ENCODE measurements at places on chromosomes 2 and 18.

- DNase-seq = no peak
These were observed 842.6 kb upstream of the ACVR2A start for GRCh38 chr2:147002256-147002655.

- DNase-seq = no peak
These were observed 1.7 kb upstream of the FN1 start for GRCh38 chr2:215437614-215438013.

DNA sequence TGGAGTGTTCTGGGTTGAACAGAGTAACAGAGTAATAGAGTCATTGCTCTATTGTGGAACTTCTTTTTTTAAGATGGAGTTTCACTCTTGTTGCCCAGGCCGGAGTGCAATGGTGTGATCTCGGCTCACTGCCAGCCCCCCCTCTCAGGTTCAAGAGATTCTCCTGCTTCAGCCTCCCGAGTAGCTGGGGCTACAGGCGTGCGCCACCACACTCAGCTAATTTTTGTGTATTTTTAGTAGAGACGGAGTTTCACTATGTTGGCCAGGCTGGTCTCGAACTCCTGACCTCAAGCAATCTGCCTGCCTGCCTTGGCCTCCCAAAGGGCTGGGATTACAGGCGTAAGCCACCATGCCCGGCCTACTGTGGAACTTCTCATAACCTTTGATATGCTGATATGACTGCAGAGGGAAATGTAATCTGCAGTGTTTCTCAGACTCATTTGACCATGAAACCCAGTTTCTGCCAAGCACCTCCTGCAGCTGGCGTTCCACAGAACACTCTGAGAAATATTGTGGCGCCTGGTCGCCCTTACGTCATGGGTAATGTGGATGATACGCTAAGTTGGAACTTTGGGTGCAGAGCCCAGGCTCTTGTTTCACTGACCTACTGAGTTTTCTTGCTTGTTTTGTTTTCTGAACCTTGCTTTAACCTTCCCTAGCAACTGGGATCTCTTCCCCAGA, 213.8 kb downstream of the BCL2 start:
- no peak for DNase-seq

- no peak for DNase-seq
These were observed 1.2 kb upstream of the ALPP start for GRCh38 chr2:232377319-232377718.

GRCh38 chr2:30639836-30640235, 167.4 kb downstream of the CAPN13 start:
- DNase-seq = no peak

GRCh38 chr2:10911291-10912075, at the start of gene KCNF1:
TSS of gene KCNF1 (plus strand) at chr2:10911934. CDS start at chr2:10912427, 493 bp downstream.
- no peak for DNase-seq

GRCh38 chr2:195861821-195862220, 204.8 kb downstream of the SLC39A10 start:
- DNase-seq = peak; percentile 55

DNA sequence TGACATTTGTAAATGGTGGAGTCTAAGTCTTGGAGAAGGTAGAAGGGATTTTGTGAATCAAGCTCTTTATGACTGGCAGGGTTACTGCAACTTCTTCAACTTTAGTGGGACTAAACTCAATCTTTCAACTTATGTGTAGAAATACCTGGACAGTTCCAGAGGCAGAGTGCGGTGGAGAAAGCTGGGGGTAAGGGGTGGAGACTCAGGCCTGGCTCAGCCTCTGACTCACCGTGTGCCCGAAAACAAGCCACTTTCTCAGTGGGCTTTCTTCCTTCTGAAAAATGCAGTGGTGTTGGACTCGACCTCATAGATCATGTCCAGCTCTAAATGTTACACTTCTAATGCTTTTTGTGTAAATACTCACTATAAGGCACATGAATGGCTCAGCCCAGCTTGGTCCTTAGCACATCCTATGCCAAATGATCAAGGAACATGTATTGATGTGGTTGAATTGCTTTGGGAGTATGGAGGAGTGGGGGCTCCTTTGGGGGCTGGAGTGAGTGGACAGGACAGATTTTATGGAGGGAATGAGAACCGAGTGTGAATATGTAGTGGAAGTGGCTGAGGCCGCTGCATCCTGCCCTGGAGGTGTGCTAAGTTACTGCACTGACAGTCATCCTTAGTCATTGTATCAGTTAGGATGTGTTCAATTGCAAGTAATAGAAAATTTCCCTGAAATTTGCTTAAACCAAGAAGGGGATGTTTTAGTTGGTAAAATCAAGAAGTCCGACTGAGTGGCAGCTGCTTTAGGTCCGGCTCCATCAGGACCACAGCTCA, 32.2 kb upstream of the IGFBP5 start:
- DNase-seq = no peak

DNA sequence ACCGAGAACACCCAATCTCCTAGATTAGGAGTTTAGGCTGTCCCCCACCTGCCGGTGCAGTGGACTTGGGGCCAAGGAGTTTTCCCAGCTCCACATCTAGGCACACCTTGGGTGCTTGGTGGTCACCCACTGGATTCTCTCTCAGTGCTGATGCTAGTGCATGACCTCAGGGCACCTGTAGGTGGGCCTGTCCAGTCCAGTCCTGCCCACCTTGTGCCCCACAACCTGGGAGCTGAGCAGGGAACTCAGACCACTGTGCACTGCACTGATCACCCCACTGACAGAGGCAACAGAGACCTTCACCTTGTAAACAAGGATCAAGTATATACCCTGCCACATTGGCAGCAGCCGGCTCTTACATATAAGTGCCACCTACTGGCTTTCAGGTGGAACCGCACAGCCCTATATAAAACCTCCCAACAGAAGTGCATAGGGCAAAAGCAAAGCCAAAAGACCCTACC, 12.7 kb upstream of the CDH19 start:
- no peak for DNase-seq

GRCh38 chr2:44564752-44565151, 203.0 kb downstream of the CAMKMT start:
- no peak for DNase-seq

DNA sequence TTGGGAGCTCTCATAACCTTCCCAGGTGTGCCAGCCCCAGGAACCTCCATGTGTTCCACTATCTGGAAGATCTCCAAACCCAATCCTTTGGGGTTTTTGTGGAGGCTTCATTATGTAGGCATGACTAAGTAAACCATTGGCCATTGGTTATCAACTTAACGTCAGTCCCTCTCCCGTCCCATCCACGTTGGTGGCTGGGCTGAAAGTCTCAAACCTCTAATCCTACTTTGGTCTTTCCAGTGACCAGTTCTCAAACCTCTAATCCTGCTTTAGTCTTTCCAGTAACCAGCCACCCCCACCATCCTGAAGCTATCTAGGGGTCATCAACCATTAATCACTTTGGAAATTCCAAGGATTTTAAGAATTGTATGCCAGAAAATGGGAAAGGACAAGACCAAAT, 704.7 kb upstream of the TMEFF2 start:
- no peak for DNase-seq

DNA sequence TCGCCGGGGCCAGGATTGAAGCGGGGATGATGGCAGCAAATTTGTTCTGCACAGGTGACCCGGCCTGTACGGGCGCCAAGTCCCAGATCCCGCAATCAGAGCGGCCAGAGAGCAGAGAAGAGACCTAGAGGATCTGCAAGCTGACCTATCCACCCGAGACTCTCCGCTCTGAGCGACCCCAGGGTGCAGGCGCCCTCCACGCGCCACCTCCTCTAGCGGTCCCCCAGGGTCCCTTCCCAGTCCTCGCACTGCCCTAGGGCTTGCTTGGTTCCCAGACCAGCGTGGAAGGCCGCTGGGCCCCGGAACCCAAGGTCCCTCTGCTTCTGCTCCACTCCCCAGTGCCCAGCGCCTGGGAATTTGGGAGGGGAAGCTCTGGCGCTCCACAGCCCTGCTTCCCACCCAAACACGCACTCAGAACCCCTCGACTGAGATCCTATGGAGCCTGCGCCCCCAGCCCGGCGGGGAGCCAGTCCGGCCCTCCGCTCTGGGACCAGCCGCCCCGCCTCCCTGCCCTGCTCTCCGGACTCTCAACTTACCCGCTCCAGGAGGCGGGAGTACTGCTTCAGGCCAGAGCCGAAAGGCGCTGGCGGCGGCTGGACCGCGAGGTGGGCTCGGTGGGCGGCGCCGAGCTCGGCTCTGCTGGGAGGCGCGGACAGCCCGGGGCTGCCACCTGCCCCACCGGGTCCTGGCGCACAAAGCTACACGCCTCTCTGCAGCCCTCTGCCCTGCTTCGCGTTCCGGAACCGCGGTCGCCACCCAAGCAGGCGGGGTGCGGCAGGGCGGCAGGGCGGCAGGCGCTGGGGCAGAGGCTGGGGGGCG, 3.0 kb upstream of the SIX3 start:
- no peak for DNase-seq

- no peak for DNase-seq
These were observed 710.4 kb upstream of the PIK3C3 start for GRCh38 chr18:41244591-41245037.

GRCh38 chr2:157414050-157414449, 29.8 kb downstream of the CYTIP start:
- DNase-seq = no peak

GRCh38 chr2:212842544-212843185, 304.1 kb upstream of the ERBB4 start:
- DNase-seq = peak; percentile 36

DNA sequence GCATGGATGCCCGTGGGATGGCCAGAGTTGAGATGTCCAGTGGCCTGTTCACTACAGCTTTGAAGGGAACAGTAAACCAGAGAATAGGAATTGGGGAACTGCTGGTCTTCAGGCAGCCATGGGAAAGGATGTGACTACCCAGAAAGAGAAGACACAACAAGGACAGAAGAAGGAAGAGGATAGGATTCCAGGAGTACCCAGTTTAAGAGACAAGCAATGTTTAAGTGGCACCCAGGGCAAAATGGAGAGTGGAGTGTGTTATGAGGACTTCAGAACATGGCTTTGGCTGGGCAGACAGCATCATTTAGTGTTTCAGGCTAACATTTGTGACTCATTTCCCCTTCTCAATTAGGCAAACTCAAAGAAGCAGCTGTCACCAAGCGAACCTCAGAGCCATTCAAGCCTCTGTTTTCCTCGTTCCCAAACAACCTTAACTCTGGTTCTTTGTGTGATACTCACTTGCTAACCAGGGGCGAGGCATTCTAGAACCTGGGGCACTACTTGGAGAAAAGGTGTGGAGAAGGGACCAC, 4.0 kb upstream of the FAM124B start:
- DNase-seq = no peak

DNA sequence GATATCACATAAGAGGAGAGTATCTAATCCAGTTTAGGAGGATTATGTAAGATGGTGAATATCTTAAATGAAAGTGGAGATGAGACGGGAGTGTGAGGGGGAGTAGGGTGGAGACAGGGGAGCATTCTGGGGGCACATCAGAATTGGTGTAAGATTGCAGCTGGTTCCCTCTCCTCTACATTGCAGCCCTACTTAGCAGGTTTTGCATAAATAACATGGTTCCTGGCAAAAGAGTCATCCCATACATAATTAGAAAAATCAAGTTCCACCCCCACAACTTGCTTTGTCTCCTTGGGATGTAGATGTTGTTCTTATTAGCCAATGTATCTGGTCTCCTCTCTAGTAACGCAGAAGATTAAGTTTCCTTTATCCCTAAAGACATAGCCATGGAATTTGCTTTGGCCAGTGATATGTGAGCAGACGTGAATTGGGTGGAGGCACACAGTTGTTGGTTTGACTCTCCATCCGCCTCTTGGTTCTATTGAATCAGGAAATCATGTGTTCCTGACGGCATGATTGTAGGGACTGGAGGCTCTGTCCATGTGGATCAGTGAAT, 137.9 kb downstream of the KLHL14 start:
- DNase-seq = no peak

DNA sequence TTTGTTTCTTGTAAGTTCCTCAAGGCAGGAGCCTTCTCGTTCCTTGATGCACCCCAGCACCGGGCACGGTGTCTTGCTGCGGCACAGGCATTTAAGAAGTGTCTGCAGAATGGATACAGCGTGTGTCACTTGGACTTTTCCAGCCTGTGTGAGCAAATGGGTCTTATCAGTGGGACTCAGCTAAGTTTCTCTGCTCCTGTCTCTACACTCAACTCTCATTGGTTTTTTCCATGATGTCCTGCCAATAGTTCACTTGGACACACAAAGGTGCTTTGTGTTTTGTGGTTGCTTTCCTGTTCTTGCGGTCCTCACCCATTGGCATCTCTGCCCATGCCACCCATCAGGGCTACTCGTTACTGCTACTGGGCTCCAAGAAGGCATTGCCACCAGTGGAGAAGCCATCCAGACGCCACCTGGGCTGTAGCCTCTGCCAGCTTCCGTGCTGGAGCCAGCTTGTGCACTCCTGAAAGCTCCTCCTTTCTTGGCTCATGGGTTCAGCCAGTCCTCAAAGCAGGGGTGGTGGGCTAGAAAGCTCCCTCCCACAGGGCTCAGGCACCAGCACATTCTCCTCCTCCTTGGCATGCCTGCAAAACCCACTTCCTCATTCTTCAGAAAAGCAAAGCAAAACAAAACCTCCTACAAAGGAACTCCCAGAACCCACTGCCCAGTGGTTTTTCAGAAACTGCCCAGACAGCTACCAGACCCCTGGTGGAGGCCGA, 41.4 kb downstream of the IL1R2 start:
- peak; percentile 81 for DNase-seq

- no peak for DNase-seq
These were observed 8.3 kb downstream of the REV1 start for GRCh38 chr2:99481527-99481926.

GRCh38 chr2:203683932-203684556, 22.4 kb upstream of the CD28 start:
- no peak for DNase-seq

DNA sequence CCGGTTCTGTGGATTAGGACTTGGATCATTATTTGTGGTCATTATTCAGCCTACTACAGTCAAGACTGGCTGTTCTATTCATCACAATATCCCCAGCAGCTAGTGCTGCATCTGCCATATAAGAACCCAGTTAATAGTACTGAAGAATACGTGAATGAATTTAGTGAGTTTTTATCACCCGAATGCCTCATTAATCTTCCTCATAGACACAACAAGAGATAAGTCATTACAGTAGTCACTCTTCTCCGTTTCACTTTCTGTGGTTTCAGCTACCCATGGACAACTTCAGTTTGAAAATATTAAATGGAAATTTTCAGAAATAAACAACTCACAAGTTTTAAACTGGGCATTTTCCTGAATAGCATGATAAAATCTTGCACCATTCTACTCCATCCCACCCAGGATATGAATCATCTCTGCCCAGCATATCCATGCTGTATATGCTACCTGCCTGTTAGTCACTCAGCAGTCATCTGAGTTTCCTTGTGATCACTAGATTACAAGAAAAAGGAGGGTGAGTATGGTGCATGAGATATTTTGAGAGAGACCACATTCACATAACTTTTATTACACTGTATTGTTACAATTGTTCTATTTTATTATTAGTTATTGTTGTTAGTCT, 363.7 kb upstream of the CHAC2 start:
- DNase-seq = no peak

DNA sequence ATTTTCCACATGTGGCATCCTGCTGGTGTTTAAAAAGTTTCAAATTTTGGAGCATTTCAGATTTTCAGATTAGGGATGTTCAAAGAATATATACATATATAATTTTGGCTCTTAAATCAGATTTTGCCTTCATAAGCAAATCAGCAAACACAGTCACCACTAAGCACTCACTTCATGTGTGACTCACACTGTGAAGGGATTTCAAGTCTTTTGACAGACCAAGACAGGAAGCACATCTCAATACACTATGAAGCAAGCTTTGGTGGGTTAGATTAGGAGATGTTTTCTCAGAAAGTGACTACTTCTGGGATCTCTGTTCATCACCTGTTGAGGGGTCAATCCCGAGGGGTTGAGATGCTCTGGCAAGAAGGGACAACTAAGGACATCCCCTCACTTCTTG, 227.8 kb upstream of the RBBP8 start:
- DNase-seq = peak; percentile 51

Data from fibroblast of skin of left quadriceps (primary cell).